Globus pallidus (tissue), 1 donor: ENCODE measurements at places on chromosomes 12 and 14.

DNA sequence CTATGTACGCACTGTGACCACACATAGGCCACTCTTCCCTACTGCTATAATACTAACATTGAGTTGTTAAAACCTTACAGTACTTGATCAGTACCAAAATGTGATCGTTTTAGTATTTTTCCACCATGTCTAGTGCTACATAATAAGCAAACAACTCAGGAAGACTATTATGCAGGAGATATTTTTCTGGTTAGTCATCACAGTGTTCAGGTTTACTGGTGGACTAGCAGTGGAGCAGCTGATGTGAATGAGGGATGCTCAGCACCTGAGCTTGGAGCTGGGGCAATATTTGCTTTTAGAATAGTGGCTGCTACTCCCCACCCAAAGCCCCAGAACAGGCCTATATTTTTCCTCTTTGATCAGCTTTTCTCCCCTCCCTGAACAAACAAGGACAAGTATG, 513.1 kb downstream of the KCNH5 start:
- no peak for DNase-seq

DNA sequence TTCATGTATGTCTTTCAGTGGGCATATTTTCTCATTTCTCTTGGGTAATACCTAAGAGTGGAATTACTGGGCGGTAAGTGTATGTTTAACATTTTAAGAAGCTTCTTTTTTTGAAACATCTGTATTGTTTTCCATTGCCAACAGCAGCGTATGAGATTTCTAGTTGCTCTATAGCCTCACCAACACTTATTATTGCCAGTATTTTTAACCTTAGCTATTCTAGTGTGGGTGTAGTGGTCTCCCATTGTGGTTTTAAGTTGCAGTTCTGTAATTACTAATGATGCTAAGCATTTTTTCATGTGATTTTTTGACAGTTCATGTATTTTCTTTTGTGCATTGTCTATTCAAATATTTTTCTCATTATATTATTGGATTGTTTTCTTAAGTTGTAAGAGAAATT, 101.9 kb upstream of the EEA1 start:
- DNase-seq, result no peak

- no peak for DNase-seq
Measured at GRCh38 chr12:3263282-3263681, 186.1 kb downstream of the TSPAN9 start.

DNA sequence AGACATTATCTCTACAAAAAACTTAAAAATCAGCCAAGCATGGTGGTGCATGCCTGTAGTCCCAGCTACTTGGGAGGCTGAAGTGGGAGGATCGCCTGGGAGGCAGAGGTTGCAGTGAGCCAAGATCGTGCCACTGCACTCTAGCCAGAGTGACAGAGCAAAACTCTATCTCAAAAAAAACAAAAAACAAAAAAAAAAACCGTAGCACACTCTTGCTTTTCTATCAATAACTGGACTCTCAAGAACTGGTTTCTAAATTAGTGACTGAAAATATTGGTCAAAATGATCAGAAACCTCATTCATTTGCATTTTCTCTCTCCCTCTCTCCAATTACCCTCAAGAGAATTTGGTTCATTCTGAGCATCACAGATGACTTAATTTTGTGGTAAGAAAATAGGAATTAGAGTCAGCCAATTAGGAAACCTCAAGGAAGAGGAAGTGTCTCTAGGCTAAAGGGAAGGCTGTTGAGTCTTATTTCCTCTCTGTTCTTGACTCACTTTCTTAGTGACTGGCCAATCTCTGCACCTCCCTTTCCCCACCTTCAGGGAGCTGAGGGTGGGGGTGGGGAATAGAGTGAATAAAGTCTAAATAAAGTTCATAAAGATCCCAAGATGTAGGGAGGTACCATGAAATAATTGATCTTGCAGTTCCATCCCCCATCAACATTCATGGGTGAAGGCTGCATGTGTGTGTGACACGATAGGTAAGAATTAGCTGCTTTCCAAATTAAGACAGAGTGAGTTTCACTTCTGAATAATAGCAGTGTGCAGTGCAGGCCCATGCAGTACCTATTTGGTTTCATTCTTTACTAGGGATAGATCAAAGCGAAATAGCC, 6.8 kb upstream of the PSMA6 start:
- DNase-seq, result peak; percentile 20

- no peak for DNase-seq
Measured at GRCh38 chr12:55470088-55470829, at the start of gene OR6C70. OR6C70 (minus strand) TSS chr12:55470138; CDS start chr12:55470138, 0 bp downstream.

GRCh38 chr14:60346706-60347105, 97.7 kb downstream of the PPM1A start:
- DNase-seq, result no peak

- peak; percentile 41 for DNase-seq
Measured at GRCh38 chr14:78848234-78848820, 678.2 kb downstream of the NRXN3 start.

- DNase-seq, result no peak
Measured at GRCh38 chr14:102208741-102209140, 69.0 kb downstream of the WDR20 start.

- DNase-seq, result no peak
Measured at GRCh38 chr14:72607386-72608130, 286.3 kb downstream of the DPF3 start.

GRCh38 chr12:70815971-70816391, 104.6 kb downstream of the PTPRR start:
- DNase-seq, result no peak

DNA sequence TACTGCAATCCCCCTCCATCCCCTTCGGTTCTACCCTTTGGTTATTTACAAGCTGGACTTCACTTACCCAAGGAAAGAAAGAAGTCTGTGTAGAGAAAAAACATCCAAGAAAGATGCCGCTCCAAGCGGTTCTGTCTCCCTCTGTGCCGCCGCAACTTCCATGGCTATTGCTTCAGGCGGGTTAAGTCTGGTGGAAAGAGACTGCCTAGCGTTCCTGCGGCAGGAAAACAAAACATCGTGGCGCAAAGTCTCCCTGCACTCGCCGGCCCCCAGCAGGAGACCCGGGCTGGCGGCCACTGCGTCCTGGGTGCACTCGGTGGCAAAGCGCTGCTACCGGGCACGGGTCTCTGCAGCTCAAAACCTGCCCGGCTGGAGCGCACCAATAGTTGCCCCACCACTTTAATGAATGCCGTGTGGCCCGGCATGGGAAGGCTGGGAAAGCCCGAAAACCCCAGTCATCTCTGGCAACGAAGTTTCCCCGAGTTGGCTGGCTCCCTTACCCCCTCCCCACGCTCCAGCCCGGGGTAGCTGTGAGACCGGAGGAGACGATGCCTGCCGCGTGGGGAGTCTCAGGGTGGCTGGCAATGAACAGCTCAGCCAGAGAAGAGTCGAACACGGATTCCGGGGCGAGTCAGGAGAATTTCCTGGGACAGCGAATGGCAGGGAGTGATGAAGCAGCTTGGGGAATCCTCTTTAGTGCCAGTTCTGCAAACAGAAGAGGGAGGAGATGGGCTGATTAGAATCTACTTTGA, 3.5 kb upstream of the KCNK10 start:
- no peak for DNase-seq

GRCh38 chr14:68135566-68135965, 316.0 kb downstream of the RAD51B start:
- no peak for DNase-seq

DNA sequence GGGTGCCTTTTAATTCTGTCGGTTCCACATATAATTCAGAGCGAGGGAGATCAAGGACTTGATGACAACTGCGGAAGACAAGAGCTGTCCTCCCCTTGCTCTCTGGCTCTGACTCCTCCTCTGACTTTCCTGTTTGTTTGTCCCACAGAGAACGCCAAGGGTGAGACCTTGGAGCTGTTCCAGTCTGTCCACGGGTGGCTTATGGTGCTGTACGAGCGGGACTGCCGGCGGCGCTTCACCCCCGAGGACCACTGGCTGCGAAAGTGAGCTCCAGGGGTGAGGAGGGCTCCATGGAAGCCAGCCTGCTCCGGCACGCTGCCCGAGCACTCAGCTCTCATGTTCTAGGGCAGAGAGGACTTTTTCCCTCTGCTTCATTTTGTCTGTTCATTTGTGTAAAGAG, 32.8 kb downstream of the UBE3B start:
- no peak for DNase-seq

DNA sequence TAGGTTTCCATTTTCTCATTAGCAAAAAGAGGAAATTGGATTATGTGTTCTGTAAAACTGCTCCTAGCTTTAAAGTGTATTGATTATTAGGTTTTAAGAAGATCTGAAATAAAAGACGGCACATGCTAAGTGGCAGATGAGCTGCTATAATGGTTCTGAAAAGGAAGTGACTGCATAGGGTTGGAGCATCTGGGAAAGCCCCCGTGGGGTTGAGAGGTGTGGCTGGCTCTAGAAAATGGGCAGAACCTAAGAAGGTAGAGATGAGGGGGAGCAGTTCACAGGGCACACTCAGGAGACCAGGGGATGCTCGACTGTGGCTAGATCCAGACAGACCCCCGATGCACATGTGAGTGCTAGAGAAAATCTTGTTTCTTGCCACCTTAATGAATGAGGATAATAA, 1.9 kb downstream of the IFNG-AS1 start:
- no peak for DNase-seq

DNA sequence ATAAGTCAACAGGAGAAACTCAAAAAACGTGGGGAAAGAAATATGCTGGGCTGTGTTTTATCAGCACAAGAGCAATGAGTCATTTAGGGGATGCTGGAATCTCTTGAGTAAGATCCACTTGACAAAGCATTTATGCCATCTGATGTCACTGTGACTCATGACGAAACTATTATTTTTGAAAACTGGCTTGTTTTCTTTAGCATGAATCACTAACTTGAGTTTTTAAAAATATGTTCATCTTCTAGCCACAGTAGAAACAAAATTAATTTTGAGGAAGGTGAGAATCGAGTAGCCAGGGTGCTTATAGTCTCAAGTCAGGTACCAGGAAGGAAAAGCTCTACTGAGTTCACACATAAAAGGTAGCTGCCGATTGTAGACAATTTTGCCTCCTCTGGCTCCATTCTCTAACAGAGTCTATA, 456.2 kb upstream of the MGAT4C start:
- DNase-seq, result no peak

DNA sequence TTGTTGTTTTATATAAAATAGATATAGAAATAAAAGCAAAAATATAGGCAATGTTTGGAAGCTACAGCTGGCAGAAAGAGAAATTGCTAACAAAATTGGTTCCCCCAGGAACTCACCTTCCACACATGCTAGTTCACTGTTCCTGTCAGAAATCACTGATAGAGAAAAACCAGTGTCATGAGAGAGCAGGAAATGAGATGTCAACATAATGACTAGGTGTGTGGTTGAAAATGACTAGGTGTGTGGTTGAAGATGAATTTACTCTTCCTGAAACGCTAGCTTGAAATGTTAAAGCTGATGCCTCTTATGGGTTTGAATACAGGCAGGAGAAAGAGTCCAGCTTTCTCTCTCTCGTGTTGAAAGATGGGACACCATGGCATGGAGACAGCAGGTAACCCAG, 216.3 kb downstream of the C12orf42 start:
- DNase-seq, result no peak

GRCh38 chr12:122895320-122895703, 612 bp downstream of the VPS37B start:
- no peak for DNase-seq

GRCh38 chr12:49874142-49874897, 29.4 kb downstream of the FAIM2 start:
- DNase-seq, result peak; percentile 78

GRCh38 chr12:61797266-61797665, 462.9 kb upstream of the USP15 start:
- no peak for DNase-seq

DNA sequence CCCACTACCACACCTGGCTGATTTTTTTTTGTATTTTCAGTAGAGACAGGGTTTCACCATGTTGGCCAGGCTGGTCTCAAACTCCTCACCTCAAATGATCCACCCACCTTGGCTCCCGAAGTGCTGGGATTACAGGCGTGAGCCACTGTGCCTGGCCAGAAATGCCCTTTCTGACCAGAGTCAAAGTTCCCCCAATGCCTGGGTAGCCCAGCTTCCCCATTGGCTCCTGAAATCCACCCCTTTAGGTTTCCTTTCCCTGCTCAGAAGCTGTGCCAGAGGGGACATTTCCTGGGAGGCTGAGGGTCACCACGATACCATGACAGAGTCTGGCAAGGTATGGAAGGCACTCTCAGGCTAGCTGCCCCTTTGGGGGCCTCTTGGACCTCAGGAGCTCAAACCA, 3.5 kb downstream of the GSTZ1 start:
- no peak for DNase-seq

DNA sequence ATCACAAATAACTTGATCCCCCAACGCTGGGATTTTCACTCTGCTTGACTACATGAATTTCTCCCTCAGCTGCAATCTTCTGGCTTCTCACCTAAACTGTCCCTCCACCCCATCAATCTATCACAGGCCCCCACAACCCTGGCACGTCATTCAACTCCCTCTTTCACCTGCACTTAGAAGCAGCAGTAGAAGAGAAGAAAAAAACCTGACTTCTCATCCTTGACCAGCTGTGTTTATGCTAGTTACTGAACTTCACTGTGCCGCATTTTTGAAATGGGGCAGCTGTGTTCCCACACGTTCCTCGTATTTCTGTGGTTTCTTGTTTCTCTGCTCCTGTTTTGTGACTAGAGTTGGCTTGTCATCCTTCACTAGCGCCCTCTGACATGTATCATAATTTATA, 35.0 kb downstream of the ITPR2 start:
- DNase-seq, result no peak

GRCh38 chr14:101791919-101792572, 30.5 kb downstream of the PPP2R5C start:
- no peak for DNase-seq

GRCh38 chr14:69008421-69008884, 29.4 kb upstream of the ACTN1 start:
- DNase-seq, result no peak

DNA sequence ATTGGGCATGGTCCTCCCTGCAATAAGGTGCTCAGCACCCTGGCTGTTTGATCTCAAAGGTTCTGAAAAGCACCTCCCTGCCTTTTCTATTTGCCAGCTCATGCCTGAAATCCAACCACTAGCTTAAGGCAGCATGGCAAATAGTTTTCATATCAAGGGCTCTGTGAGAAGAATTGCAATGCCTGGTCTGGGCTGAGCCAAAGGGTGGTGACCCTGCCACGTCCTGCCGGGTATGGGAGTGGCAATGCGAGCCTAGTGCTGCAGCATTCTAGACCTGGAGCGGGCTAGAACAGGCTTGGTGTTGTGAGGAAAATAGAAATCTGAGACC, 2.3 kb upstream of the SCNN1A start:
- no peak for DNase-seq

DNA sequence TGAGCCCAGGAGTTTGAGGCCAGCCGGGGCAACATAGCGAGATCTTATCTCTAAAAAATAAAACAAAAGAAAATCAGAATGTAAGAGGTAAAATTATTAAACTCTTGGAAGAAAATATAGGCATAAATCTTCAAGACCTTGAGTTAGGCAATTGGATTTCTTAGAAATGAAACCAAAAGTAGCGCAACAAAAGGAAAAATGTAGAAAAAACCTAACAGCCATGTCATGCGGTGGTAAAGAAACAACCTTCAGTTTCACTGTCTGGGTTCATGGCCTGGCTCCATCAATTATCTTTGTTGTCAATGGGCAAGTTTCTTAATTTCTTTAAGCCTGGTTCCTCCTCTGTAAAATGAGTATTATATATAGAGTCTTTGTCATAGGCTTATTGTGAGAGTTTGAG, 5.6 kb upstream of the GCH1 start:
- no peak for DNase-seq
